ENCODE measurements at places on chromosomes 1 and 21. TPM values are rescaled to one million over a fixed set of nuclear protein-coding genes. Genes with fewer than 3 reads are reported as not detected.

Gene HES5
- total RNA-seq: not detected

Gene YOD1
- total RNA-seq: 11.8 TPM

Gene DDR2
- total RNA-seq: 189 TPM

Gene ATF3
- 3.1 TPM for total RNA-seq

Gene SPRR4
- not detected for total RNA-seq

Gene CELA2B
- total RNA-seq: not detected

Gene OR2T33
- not detected for total RNA-seq

Gene PPFIA4
- total RNA-seq: 24.6 TPM

Gene FNBP1L
- total RNA-seq: 29.9 TPM

Gene KANK4
- 0.30 TPM for total RNA-seq

Gene HPDL
- total RNA-seq: 1.4 TPM

Gene AMY2B
- total RNA-seq: 6.5 TPM

Gene TMPRSS15
- not detected for total RNA-seq

Gene SLAMF1
- not detected for total RNA-seq

Gene TAF5L
- total RNA-seq: 19.2 TPM

Gene LPGAT1
- 48.6 TPM for total RNA-seq

Gene PTPN22
- total RNA-seq: 1.5 TPM

Gene OR2L13
- not detected for total RNA-seq

Gene CSMD2
- total RNA-seq: 10.9 TPM

Gene RRP15
- total RNA-seq: 16.9 TPM

Gene SH2D5
- total RNA-seq: 8.5 TPM

Gene TAL1
- under 0.01 TPM for total RNA-seq

Gene CACNA1S
- total RNA-seq: not detected

Gene CHODL
- total RNA-seq: not detected

Gene RGS8
- total RNA-seq: not detected

Gene DIRAS3
- total RNA-seq: 78.9 TPM

Gene ABCA4
- total RNA-seq: 0.51 TPM

Gene HRNR
- total RNA-seq: not detected

Gene SIK1
- total RNA-seq: 9.0 TPM

Gene ISG15
- total RNA-seq: 107 TPM

Gene TBX15
- not detected for total RNA-seq

Gene KRTAP19-3
- total RNA-seq: not detected

Gene LAX1
- total RNA-seq: not detected

Gene GSTM4
- 13.7 TPM for total RNA-seq

Gene ALX3
- not detected for total RNA-seq

Gene ADAMTS5
- total RNA-seq: 4.5 TPM

Gene MROH9
- not detected for total RNA-seq

Gene KIF14
- 8.8 TPM for total RNA-seq

Gene HIVEP3
- 6.6 TPM for total RNA-seq

Gene ZFP69
- total RNA-seq: 3.7 TPM

Gene LCE1E
- total RNA-seq: 0.42 TPM

Gene NGF
- 0.60 TPM for total RNA-seq

Gene S100A7
- total RNA-seq: not detected

Data from smooth muscle cell of the umbilical artery (primary cell).